ENCODE measurements at places on chromosomes 2 and 18. TPM values are rescaled to one million over a fixed set of nuclear protein-coding genes. Genes with fewer than 3 reads are reported as not detected.

The BIN1 gene
- total RNA-seq = 38.9 TPM

The COA5 gene
- 34.7 TPM for total RNA-seq

The CACNB4 gene
- 6.9 TPM for total RNA-seq

The ADRA2B gene
- 6.3 TPM for total RNA-seq

GRCh38 chr2:63334910-63335309 is 253.4 kb downstream of the WDPCP start:
- peaks cover 3% of the 10 kb centered on the region for H3K36me3 ChIP-seq
- DNase-seq = no peak
- peaks cover 40% of the 10 kb centered on the region for H3K4me1 ChIP-seq
- H3K4me3 ChIP-seq = peak overlapping the region; percentile 5

DNA sequence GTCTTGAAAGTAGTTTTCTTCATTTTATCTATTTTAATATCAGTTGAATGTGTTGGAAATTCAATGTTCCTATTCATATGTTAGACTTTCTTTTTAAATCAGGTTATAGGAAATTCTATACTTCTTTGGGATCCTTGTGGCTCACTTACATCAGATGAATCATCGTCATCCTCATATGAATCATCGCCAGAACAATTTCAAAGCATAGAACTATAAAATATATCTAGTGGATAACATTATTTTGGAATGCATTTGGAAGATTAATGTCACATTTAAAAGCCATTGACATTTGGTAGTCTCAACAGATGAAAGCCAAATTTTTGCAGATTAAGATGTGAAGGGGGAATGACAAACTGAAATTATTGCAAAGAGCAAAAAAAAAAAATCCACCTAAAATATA is 94.1 kb downstream of the FAM161A start:
- peaks cover 13% of the 10 kb centered on the region for H3K27me3 ChIP-seq
- no peak for DNase-seq
- no peaks in the 10 kb centered on the region for H3K36me3 ChIP-seq
- H3K27ac ChIP-seq = no peak overlapping the region

DNA sequence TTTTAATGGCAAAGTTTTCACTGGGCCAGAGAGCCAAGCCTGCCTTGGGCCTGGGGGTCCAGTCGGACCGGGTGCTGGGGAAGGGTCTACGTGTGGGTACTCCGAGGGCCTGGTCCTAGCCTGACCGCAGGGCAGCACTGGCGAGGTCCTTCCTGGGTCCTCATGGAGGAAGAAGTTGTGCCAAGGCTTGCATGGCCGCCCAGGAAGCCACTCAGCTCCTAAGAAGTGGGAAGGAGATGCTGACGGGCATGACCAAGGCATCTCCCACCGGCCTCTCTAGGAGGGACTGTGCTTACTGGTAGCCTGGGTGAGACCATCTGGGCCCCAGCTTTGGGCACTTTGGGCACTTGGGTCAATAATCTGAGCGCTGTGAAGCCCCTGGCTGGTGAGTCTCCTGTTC is 22.6 kb downstream of the CIB4 start:
- no peak overlapping the region for H3K27ac ChIP-seq
- H3K36me3 ChIP-seq = no peaks in the 10 kb centered on the region
- H3K4me3 ChIP-seq = no peak overlapping the region
- H3K4me1 ChIP-seq = peaks cover 15% of the 10 kb centered on the region

DNA sequence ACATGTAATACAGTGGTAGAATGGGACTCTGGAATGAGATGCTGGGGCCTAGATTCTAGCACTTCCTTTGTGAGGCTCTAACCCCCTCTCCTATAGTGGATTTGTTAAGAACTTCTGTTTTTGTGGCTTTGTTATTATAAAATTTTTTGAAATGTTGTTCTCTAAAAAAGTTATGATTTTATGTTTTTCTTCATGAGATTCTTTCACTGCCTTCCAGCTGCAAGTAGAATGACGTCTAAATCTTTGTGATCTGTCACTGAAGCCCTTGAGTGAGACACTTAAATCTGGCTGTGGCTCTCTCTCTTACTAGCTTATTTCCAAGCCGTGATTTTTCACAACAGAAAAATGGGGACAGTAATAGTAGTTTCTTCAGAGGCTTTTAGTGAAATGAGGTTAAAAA is 1.6 kb downstream of the CASP8 start:
- H3K27ac ChIP-seq = no peak overlapping the region
- DNase-seq = no peak
- H3K36me3 ChIP-seq = no peaks in the 10 kb centered on the region
- H3K4me3 ChIP-seq = no peak overlapping the region

DNA sequence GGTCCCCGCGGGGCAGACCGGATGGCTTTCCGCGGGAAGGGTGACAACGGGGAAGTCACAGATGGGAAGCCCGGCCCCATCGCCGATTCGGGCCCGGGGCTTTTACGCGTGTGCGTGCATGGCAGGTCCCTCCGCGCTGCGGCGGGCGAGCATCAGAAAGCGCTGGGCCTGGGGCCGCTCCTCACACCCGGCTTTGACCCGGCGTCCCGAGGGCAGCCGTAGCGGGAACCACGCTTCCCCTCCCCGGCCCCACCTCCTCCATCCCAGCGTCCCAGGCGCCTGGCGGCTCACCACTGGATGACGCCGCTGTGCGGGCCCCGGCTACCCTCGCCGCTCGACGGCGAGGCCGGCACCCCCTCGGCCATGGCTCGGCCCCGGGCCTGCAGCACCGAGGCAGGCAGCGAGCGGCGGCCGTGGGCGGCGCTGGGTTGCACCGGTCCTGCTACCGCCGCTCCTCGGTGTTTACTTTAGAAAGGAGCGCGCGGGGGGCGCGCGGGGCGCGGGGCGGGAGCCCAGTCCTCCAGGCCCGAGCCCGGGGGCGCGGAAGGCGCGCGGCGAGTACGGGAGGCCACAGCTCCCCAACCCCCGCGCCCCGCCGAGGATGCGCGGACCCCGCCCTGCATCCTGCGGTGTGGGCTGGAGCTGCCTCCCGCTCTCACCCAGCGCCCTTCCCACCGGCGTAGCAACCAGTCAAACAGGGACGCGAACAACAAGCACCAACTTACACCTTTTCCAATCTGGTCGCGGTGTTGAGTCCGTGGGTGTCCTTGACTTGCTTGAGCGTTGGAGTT is 806 bp downstream of the RFX8 start:
- peak overlapping the region; percentile 69 for H3K4me3 ChIP-seq
- no peaks in the 10 kb centered on the region for H3K36me3 ChIP-seq
- peak; percentile 65 for DNase-seq
- peaks cover 30% of the 10 kb centered on the region for H3K27me3 ChIP-seq

DNA sequence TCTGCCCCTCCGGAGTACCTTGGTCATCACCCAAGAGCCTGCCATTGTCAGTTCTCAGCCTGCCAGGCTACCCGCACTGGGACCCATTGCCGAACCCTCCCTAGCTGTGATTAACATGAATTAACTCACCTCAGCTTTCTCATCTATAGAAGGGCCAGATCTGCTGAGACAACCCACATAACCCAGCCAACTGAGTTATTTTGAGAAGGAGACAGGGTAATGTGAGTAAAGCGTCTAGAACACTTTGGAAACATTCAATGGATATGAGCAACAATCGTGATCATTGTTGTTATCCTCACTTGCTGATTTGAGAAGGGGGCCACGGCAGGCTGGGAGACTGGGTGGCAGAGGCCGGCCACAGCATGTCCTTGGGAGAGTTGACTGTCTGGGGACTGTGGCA is 196.8 kb downstream of the GLI2 start:
- peaks cover 26% of the 10 kb centered on the region for H3K4me1 ChIP-seq
- peak overlapping the region; percentile 68 for H3K27ac ChIP-seq
- peaks cover 35% of the 10 kb centered on the region for H3K36me3 ChIP-seq
- no peaks in the 10 kb centered on the region for H3K27me3 ChIP-seq

GRCh38 chr2:150484461-150485021 is 2.9 kb downstream of the RND3 start:
- peaks cover 57% of the 10 kb centered on the region for H3K4me1 ChIP-seq
- peak overlapping the region; percentile 97 for H3K4me3 ChIP-seq
- H3K36me3 ChIP-seq = peaks cover 43% of the 10 kb centered on the region
- no peak overlapping the region for H3K27ac ChIP-seq

DNA sequence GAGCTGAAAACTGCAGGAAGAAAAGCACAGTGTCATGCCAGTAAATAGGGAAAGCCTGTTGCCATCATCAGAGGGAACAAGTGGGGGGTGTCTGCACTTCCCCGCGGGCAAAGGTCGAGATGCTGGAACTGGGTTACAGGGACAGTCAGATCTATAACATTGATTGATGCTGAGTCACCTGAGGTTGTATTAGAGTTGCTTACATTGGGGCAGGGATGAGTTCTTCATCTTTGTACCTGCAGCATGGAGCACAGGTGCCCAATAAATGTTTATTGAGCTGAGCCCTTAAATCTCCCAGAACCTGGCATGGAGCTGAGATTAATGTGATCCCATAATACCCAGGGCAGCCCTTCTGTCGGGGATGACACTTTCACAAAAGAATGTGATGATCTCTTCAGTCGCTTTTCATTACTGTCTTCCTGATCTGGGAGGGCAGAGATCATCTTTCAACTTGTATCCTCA is 5.9 kb upstream of the RNF152 start:
- no peak overlapping the region for H3K4me3 ChIP-seq
- peaks cover 10% of the 10 kb centered on the region for H3K4me1 ChIP-seq
- H3K27ac ChIP-seq = no peak overlapping the region
- peaks cover 39% of the 10 kb centered on the region for H3K27me3 ChIP-seq
- DNase-seq = no peak

- H3K27ac ChIP-seq = no peak overlapping the region
- peaks cover 10% of the 10 kb centered on the region for H3K36me3 ChIP-seq
- H3K27me3 ChIP-seq = no peaks in the 10 kb centered on the region
- no peaks in the 10 kb centered on the region for H3K4me1 ChIP-seq
- DNase-seq = no peak
These were observed 77.1 kb upstream of the CTAGE1 start for GRCh38 chr18:22494771-22495170.

- no peak overlapping the region for H3K27ac ChIP-seq
- no peak for DNase-seq
- H3K36me3 ChIP-seq = no peaks in the 10 kb centered on the region
- no peaks in the 10 kb centered on the region for H3K4me1 ChIP-seq
- H3K4me3 ChIP-seq = no peak overlapping the region
These were observed 38.8 kb downstream of the G6PC2 start for GRCh38 chr2:168939918-168940317.

DNA sequence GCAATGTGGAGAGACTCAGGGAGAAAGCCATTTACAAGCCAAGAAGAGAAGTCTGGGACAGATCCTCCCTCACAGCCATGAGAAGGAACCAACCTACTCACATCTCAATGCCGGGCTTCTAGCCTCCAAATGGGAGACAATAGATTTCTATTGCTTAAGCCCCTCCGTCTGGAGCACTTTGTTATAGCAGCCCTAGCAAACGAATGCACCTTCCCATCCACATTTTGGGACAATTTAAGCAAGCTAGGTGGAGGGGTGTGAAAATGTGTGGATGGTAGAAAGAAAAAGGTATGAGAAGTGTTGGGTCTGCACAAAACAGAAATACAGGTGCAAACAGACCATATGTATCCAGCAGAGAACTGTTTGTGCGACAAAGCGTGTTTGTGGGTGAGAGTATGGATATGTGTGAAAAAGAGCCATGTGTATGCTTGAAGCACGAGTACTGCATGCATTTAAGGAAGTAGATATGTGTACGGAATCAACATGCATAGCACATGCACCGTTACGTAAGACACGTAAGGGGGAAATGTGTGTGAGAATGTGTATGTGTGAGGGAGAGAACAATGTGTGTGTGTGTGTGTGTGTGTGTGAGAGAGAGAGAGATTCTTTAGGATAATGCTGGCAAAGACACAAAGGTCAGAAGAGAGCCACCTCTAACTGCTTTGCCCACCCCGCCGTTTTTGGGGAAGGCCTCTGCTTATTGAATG is 13.1 kb upstream of the E2F6 start:
- H3K36me3 ChIP-seq = no peaks in the 10 kb centered on the region
- peaks cover 21% of the 10 kb centered on the region for H3K27me3 ChIP-seq
- H3K4me3 ChIP-seq = no peak overlapping the region

DNA sequence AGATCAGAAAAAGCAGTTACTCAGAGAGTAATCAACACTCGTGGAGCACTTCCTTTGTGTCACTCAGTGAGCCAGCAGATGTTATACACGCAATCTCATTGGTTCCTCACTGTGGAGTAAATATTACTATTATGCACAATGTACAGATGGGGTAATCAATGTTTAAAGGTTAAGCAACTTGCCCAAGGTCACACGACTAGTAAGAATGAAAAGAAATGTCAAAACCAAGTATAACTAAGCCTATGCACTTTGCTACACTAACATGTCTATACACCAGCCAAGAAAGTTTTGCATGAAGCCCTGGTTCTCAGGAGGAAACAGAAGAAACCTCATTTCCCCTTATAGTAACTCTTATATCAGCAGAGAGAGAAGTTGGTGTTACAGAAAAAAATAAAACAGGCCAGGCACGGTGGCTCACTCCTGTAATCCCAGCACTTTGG is 5.4 kb downstream of the METTL21A start:
- peaks cover 19% of the 10 kb centered on the region for H3K4me1 ChIP-seq
- H3K27me3 ChIP-seq = no peaks in the 10 kb centered on the region
- DNase-seq = no peak
- peaks cover 77% of the 10 kb centered on the region for H3K36me3 ChIP-seq
- H3K27ac ChIP-seq = no peak overlapping the region

- H3K4me1 ChIP-seq = peaks cover 19% of the 10 kb centered on the region
- H3K4me3 ChIP-seq = no peak overlapping the region
- peaks cover 30% of the 10 kb centered on the region for H3K27me3 ChIP-seq
- DNase-seq = no peak
These were observed 37.2 kb downstream of the SLC14A2 start for GRCh38 chr18:45652303-45653080.

- DNase-seq = no peak
- peaks cover 5% of the 10 kb centered on the region for H3K27me3 ChIP-seq
- no peaks in the 10 kb centered on the region for H3K36me3 ChIP-seq
- no peak overlapping the region for H3K27ac ChIP-seq
These were observed 115.9 kb upstream of the CD302 start for GRCh38 chr2:159913900-159914299.

DNA sequence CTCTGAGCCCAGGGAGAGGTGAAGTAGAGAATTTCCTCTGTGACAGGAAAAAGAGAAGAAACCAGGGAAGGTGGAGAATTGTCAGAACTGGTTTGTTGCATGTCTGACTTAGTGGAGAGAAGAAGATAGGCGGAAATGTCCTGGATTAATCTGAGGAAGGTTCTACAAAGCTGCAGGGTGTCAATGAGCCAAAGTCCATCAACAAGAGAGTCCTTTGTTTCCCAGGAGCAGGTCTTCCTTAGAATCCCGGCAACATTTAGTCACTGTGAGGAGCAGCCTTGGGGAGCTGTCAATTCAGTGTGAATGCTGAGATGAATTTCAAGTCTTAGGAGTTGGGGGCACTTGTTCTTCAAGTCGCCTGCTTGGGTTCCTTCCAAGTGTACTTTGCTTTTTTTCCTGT is 88.4 kb upstream of the CELF4 start:
- no peak for DNase-seq
- H3K4me3 ChIP-seq = no peak overlapping the region
- peaks cover 9% of the 10 kb centered on the region for H3K36me3 ChIP-seq
- H3K4me1 ChIP-seq = peaks cover 13% of the 10 kb centered on the region
- peaks cover 4% of the 10 kb centered on the region for H3K27me3 ChIP-seq

Data from WTC11 (cell line).